ENCODE measurements at places on chromosomes 6 and 20.

DNA sequence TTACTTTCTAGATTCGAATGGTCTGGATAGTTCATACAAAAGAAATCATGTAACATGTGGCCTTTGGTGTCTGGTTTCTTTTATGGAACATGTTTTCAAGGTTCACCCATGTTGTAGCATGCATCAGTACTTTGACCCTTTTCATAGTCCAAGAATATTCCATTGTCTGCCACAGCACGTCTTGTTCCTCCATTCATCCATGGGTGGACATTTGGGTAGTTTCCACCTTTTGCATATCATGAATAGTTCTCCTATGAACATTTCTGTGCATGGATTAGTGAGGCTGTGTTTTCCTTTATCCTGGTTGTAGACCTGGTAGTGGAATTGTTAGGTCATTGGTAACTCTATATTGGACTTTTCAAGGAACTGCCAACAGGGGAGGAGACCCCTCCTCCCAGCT, 31.7 kb downstream of the GSTA3 start:
- DNase-seq = no peak

- no peak for DNase-seq
Observed at GRCh38 chr20:55273149-55273548, 732.2 kb downstream of the CBLN4 start.

DNA sequence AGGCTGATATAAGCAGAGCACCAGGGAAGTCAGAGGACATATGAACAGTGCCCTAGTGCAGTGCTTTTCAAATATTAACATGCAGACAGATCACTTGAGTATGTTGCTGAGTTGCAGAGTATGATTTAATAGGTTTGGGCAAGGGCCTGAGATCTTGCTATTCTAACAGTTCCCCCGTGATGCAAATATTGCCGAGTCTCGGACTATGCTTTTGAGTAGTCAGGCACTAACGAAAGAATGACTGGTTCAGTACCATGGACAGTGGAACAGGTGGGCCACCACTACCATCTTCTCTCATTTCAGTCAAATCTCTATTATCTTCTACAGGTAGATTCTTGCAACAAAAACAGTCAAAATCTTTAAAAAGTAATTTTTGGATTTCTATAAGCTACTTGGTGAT, 3.7 kb upstream of the TMEM200A start:
- DNase-seq = peak; percentile 42

DNA sequence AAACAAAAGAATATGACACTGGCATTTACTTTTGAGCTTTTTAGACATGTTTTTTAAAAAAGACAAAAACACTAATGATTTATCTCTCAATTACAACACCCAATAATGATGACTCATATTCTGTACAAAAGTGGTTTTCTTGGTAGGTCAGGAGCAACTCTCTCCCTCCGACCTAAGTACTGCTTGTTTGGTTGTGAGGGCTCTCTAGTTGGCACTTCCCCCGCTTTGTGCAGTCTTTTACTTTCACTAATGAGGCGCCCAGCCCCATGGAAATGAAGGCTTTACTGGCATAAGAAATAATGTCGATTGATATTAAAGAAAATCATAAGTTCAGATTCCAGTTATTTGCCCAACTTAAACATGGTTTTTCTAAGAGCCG, 1.3 kb downstream of the KPNA5 start:
- peak; percentile 58 for DNase-seq

GRCh38 chr6:105259913-105260889, 80.4 kb upstream of the POPDC3 start:
- DNase-seq = no peak

DNA sequence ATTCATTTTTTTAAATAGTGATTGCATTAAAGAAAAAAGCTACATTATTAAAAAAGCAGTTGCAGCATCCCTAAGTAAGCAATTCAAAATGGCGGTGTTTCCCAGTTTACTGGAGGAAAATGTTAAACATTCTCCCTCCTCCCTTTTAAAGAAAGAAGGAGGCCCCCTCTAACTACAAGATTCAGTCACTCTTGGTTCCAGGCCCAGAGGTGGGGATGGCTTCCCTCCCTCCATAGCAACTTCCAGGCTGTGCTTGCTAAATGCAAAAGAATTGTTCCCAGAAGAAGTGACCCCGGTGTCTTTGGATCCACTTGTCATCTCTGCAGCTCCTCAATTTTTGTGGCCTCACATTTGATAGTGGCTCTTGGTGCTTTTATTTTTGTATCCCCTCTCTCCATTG, 165.9 kb downstream of the SOBP start:
- no peak for DNase-seq

GRCh38 chr6:7489376-7489775, 52.1 kb upstream of the DSP start:
- DNase-seq = no peak

- no peak for DNase-seq
Observed at GRCh38 chr6:17632934-17633333, 32.8 kb downstream of the FAM8A1 start.

GRCh38 chr20:17399303-17399985, 131.7 kb downstream of the BFSP1 start:
- DNase-seq = no peak

- DNase-seq = no peak
Observed at GRCh38 chr6:140897804-140898573, 1234.7 kb upstream of the GJE1 start.

DNA sequence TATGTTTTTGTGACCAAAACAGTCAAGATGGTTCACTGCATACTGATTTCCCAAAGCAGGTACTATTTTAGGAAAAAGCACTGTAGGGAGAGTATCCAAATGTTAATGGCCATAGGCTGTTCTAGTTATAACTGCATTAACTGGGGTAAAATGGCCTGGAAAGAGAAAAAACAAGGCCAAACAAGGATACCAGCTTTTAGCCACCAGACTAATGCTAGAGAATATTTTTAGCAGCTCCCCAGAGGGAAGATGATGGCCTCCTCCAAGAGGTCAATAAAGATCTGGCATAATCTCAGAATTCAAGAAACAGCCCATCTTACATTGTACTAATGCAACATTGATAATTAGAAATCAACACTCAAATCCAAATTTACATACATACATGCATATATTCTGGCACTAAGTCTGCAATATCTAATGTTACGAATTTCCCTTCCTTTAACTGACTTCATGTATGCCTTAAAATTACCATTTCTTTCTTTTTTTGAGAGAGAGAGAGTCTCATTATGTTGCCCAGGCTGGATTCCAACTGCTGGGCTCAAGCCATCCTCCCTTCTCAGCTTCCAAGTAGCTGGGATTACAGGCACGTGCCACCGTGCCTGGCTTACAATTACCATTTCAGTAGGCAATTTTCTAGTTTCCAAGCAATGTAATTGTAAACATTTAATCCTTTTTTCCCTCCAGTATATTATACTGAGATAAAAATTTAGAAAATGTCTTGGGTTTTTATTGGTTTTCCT, 9.3 kb downstream of the COX7A2 start:
- DNase-seq = no peak

DNA sequence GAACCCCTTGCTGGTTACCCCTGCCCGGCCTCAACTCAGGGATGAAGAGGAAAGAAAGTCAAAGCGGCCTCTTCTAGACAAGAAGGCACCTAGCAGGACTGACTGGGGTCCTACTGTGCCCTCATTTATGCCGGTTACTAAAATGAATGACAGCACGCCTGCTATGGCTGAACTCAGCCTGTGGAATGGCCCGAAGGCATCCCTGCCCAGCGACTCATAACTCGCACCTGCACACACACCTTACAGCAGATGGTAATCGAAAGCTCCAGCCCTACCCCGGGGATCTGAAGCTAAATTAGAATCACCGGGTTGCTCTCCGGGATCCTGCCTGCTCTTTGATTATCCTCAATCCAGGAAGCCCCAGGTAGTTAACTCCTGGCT, 747 bp upstream of the TXNDC5 start:
- DNase-seq = no peak

DNA sequence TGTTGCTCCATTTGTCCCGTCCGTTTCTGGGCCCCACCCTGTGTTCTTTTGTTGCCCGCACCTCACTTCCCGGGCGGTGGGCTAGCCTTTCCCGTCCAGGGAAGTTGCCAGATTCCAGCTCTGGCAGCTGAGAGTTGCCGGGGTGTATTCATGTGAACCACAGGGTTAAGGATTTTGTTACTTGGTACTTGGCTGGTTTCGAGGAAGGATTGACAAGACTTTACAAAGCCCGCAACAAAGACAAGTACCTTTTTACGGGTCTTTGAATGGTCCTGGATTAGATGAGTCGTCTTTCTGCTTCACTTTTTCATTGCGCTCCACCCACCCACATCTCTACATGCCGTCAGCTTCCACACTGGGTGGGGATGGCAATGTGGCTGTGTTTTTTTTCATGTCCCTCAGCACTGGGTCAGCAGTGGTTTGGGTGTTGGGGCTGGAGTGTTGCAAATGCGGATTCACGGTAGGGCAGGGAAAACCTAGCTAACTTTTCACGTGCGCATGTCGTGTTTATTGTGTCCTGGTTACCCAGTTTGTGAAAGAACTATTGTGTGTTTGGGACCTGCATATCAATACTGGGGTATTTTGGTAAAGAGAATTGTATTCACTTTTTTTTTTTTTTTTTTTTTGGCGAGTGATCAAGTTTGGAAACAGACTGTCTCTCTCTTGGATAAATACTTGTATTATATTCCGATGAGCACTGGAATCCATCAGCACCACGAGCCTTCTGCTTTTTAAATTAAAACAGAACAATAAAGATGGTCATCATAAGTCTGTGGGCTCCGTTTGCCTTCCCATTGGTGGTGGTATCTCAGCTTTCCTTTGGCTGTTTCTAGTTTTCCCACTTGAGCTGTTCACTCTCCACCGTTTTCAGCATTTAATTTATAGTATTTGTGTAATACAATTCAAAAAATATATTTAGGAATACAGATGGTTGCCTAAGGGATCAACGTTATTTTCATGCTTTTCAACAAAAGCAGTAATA, 1.2 kb downstream of the DUSP22 start:
- peak; percentile 39 for DNase-seq

All from activated CD4-positive, alpha-beta T cell treated with anti-CD3 and anti-CD28 coated beads, Interleukin-2, amount 10 ng/mL, durations not matched to agents 7 days and 5 days (primary cell).